ENCODE measurements at places on chromosomes 5 and 9.

DNA sequence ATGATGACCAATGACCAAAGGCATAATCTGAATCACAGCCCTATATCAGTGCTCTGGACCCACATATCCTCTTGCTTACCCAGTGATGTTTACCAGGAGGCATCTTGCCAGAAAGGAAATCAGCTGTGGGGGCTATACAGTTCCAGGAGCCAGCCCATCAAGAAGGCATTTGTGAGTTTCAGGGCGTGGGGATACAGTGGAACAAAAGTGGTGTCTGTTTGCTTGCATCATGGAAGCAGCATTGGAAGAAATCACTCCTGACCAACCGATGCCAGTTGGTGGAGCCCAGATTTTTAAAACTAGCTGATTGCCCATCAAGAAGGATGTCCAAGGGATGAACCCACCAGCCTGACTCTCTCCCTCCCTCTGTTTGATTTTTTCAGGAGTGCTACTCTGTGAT, 106.5 kb upstream of the EGFLAM start:
- no peak for DNase-seq

GRCh38 chr5:150641824-150642566, 1.5 kb downstream of the SYNPO start:
- DNase-seq: no peak

GRCh38 chr5:89313044-89313443, 430.1 kb upstream of the MEF2C start:
- no peak for DNase-seq

DNA sequence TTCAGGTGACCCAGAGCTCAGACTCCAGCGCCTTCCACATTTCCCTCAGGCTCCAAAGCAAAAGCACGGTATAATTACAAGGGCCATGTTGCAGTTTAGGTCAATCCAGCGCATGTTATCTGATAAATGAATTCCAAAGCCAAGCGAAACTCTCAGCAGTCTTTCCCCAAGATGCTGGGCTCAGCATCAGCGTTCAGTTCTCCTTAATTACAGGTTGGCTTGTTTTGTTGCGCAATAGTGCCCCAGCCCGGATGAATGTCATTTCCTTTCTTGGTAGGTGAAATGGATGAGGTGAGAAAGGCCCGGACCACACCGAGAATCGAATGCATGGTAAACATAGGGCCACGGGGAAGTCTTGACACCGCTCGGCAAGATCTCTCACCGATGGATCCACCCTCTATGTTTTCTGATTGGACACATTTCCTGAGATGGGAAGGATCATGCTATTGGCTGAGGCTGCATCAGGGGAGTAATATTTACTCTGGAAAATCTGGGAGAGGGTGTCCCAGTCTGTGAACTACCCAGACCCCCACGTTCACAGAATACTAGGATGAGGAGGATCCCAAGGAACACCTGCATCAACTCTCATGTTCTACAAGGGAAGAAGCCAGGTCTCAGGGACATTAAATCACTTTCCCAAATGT, 221.2 kb upstream of the ANKRD55 start:
- no peak for DNase-seq

DNA sequence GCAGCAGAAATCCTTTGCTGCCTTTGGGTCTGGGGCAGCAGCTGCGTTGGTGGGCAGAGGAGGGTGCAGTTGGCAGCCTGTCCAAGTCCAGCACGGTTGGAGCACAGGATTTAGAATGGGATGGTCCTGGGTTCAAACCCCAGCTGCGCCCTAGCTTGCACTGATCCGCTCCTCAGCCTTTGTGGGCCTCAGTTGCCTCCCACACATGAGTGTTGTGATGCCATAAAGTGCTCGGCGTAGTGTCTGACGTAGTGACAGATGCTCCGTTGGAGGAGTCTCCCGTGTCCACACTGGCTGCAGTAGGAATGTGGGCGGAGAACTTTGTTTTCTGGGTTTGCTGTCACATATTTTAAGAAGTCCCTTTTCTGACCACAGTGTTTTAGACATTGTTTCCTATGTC, 36.0 kb downstream of the SLC46A2 start:
- no peak for DNase-seq

- DNase-seq: peak; percentile 35
Observed at GRCh38 chr5:113266913-113267227, 167.9 kb downstream of the TSSK1B start.

GRCh38 chr9:77910194-77910621, 121.4 kb downstream of the GNAQ start:
- DNase-seq: no peak

DNA sequence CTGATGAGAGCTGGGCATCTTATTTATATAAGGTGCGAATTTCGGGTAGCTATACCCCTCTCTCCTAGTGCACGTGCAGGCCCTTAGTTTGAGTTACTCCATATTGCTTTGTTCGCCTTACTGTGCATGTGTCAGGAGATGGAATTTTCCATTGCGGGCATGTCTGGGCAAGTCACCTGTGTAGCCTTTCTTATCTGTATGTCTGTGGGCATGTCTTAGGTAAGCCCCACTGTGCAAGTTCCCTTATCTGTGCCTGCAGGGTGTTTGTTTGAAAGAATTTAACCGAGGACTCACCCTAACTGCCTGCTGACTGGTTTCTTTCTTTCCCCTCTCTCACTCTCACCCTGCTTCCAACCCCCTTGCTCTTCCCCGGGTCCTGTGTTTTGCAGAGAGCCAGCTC, 140.7 kb upstream of the RANBP3L start:
- DNase-seq: peak; percentile 58

GRCh38 chr9:97615439-97616072, 17.6 kb downstream of the TSTD2 start:
- no peak for DNase-seq

- DNase-seq: no peak
Observed at GRCh38 chr5:132472431-132472830, 18.1 kb downstream of the IRF1 start.

- DNase-seq: peak; percentile 89
Observed at GRCh38 chr9:122370869-122371755, at the start of gene PTGS1. Gene PTGS1, plus strand, starts transcription at chr9:122371024. Its CDS starts 61 bp downstream, at chr9:122371085.

- no peak for DNase-seq
Observed at GRCh38 chr9:131880833-131881583, 141.1 kb upstream of the RAPGEF1 start.

- DNase-seq: no peak
Observed at GRCh38 chr5:163342306-163342705, 95.1 kb upstream of the CCNG1 start.

DNA sequence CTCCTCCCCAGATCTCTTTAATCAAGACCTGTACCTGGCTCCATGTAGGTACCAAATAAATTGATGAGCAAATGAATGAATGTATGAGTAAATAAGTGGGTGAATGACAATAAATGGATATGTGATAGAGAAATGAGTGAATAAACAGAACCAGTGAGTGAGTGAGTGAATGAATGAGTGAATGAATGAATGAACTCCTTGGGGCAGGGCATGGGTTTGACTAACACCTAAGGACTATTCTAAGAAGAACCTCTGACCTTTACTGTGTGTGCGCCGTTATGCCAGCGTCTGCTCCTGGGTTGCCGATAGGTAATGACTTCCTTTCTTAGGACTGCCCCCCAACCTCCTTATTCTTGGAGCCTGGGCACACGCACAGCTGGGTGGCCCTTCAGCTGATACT, 1.8 kb upstream of the RPL26L1 start:
- no peak for DNase-seq

DNA sequence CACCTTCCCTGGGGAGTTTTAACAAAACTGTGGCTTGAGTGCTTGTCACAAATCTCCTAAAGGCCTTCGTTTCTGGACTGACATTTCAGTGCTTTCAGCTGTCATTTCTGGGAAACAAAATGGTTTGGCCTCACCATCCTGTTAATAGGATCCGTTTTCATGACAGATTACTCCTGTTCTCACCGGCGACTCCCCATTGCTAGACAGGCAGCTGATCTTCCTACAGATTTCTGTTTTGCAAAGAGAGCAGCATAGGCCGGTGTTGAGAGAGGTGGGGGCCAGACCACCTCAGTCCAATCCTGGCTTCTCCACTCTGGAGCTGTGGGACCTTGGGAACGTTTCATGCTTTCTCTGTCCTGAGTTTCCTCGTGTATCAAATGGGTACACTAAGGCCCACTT, 75.5 kb upstream of the OTULINL start:
- DNase-seq: no peak

DNA sequence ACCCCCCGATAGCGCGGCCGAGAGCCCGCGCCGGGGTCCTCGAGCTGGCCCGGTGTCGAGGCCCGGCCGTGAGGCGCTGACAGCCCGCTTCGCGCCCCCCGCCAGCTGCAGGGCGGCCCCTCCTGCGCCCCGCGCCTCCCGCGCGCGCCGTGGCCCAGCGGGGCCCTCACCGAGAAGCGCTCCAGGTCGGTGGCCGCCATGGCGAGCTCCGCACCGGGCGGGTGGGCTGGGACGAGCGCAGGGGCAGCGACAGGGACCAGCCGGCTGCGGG, 166 bp downstream of the SEPTIN8 start:
- no peak for DNase-seq

- DNase-seq: no peak
Observed at GRCh38 chr5:143554918-143555477, 151.5 kb upstream of the NR3C1 start.

- no peak for DNase-seq
Observed at GRCh38 chr5:158718738-158719505, 380.8 kb downstream of the EBF1 start.

DNA sequence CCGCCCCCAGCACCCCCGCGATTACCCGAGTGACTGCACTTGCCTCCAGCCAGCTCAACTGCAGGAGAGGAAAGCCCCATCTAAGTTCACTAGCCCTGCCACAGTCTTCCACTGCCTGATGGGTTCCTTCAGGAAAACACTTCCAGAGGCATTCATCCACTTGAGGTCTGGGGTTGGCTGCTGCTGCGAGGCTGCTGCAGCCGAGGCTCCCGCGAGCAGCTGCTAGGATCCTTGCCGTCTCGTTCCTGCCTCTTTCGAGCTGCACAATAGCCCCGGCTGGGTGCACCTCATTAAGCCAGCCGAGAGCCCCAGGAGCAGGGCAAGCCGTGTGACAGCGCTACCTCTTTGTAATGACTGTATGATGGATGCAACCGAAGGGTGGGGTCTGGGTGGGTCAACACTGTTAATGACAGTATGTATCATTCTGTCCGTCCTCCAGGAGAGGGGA, 24.2 kb upstream of the ELAVL2 start:
- no peak for DNase-seq

GRCh38 chr5:146520731-146521130, 4.7 kb upstream of the GPR151 start:
- no peak for DNase-seq

- peak; percentile 92 for DNase-seq
Observed at GRCh38 chr5:180810959-180811622, 8.5 kb upstream of the MGAT1 start.

GRCh38 chr9:114691046-114691955, 9.3 kb upstream of the TEX48 start:
- no peak for DNase-seq

DNA sequence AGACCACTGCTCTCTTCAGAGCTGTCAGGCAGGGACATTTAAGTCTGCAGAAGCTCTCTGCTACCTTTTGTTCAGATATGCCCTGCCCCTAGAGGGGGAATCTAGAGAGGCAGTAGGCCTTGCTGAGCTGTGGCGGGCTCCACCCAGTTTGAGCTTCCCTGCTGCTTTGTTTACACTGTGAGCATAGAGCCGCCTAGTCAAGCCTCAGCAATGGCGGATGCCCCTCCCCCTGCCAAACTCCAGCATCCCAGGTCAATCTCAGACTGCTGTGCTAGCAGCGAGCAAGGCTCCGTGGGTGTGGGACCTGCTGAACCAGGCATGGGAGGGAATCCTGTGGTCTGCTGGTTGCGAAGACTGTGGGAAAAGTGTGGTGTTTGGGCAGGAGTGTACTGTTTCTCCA, 59.9 kb downstream of the CAVIN4 start:
- DNase-seq: no peak

- no peak for DNase-seq
Observed at GRCh38 chr9:87212605-87213021, 265.3 kb upstream of the GAS1 start.

- peak; percentile 74 for DNase-seq
Observed at GRCh38 chr5:172504701-172505402, 50.5 kb upstream of the SH3PXD2B start.

DNA sequence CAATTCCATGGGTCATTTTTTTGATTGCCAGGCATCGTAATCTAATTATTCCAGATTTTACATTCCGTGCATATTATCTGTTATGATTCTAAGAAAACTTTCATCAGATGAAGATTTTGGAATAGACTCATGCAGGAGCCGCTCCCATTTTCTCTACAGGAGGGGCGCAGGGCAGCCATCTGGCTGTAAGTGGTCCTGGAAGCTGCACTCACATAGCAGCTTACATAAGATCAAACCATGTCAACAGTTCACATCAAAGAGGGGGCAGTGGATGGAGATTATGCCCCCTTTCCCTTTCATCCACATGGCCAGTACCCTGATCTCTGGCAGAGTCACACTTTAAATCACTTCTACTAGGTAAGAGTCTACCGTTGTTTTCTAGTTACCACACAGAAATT, 73.3 kb upstream of the PCA3 start:
- no peak for DNase-seq

- no peak for DNase-seq
Observed at GRCh38 chr9:93471124-93471523, 17.7 kb upstream of the FAM120AOS start.

DNA sequence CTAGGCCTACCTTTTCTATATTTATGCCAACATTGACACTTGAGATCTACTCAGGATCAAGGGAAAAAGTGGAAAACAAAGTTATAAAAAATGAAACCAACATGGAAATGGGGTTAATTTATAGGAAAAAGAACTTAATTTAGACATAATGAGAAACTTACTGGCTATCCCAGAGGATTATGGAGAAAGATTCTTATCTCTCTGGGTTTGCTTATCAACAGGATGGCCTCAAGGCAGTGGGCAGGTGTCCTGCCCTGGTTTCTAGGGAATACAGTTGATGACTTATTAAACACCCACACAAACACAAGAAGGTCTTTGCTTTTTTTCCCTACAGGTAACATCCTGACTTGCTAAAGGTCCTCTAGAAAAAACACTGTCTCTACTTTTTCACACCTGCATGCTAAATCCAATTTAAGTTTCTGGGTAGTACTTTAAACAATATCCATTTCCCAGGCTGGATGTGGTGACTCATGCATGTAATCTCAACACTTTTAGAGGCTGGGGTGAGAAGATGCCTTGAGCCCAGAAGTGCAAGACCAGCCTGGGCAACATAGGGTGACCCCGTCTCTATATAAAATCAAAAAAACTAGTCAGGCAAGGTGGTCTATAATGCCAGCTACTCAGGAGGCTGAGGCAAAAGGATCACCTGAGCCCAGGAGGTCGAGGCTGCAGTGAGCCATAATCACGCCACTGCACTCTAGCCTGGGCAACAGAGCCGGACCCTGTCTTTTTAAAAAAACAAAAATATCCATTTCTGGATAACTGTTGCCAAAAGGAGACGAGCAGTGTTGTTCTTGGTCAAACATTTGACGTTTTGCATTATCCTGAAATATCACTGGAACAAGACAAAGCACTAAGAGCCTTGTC, 6.6 kb upstream of the ZNF608 start:
- no peak for DNase-seq

- DNase-seq: no peak
Observed at GRCh38 chr9:87529671-87530070, 32.0 kb downstream of the DAPK1 start.

- DNase-seq: no peak
Observed at GRCh38 chr5:152542741-152543140, 137.7 kb upstream of the NMUR2 start.

Data from lower leg skin (tissue), 4 donors.